ENCODE measurements at places on chromosomes 12 and 14.

DNA sequence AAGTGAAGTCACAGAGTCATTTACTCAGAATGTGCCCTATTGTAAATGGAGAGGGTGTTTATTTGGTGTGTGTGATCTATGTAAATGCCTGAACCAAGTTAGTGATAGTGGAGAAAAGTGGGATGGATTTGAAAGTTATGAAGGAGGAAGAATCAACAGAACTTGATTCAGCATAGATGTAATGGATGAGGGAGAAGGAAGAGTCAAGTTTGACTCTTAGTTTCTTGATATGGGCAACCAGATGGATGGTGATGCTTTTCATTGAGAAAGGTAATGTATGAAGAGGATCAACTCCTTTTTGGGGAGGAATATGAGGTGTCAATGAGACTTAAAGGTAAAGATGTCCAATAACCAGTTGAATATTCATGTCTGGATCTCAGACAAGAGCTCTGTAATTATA lies 6.7 kb upstream of the MON2 start:
- DNase-seq = no peak

DNA sequence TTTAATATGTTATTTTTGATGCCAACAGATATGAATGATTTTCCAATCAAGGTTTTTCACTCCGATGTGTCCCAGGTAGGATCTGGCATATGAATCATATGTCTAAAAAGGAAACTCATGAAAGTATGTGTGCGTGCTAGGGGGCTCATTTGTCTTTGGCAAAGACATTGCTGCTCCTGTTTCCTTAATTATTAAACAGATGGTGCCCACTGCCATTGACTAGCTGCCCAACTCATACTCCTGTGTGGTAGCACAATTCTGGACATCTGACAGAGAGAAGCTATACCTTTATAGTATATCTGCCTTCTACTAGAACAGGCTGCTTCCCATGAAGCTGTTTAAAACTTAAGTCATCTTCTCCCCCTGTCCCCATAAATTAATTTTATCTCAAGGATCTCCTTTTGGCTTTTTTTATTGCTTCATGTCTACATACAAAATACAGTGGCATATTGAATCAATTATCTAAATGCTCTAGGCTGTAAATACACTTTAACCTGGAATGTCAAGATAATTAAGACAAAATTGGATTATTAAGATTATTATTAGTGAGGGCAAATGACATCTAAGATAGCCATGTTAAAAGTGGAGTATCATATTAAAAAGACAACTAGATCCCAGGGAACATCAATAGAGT lies 1.4 kb upstream of the PDE3A start:
- DNase-seq = no peak

DNA sequence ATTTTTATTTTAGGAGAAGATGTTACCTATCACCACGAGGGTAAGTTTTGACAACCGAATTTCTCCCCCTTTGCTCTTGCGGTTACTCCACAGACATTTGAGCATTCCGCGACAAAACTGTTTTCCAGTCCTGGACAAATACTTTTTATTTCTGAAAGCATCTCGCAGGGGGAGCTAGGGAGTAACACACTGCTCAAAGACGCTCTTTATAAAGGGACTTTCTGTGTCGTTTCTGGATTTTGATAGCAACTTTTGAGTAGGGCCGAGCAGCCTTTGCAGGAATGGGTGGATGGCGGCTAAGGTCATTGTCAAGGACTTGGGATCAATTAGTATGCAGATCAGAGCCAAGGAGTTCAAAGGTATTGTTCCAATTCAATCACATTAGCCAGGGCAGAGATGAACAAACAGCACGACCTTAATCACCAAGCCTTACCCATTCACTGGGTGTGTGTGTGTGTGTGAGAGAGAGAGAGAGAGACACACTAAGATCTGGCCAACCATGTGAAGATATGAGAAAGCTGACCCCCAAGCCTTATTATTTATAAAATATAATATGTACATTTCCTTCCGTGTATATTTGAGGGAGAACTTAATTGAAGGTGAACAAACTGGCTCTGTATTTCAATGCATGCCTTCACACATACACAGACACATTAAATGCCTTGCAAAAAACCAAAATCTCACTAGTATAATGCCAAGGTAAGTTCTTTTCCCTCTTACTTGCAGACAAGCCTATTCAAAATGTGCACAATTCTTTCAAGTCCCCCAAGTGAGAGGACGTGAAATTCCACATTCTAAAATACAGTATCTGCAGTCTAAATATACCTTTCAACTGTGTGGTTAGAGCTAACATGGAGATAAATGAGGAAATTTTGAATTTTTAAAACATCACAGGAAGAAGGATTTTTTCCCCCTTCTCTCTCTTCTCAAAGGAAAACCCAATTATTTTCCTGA lies 613.8 kb downstream of the VRK1 start:
- DNase-seq = no peak

DNA sequence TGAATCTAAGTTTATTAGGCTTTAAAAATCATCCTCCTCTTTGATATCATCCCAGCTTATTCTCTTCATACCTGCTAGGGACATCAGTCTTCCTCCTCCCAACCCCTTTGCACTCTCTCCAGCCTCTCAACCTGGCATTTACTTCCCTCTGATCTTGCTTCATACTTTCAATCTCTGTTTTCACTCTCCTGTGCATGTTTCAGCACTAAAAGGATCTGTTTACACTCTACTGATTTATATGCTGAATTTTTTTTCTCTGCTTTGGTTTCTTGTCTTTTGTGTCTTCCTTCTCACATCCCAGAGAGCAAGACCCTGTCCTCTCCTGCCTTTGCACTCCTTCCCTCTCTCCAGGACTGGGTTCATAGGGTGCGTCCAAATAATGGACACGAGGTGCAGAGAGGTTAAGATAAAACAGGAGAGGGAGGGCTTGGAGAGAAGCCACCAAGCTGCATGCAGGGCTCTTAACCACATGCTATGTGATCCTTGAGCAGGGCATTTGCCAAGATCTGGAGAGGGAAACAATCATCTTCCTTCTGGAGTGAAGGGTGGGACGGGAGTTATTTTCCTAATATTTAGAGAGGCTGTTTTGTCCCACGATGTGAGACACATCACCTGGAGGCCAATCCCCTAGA lies 3.0 kb upstream of the CISTR start:
- DNase-seq = no peak

DNA sequence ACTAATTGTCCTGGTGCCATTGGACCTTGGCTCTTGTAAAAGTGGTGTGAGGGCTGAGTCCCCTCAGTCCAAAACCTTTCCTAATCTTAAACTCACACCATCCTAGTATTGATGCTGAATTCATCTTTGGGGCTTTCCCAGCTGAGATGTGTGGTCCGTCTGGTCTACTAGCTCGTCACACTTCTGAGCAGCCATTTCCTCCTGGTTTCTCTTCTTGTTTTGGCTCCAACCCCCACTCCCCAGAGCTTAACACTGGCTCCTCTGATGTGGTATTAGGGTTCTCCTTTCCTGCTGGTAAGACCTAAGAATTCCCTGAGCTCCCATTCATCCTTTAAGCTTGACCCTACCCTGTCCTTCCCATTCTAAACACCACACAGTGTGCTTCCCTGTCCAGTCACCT lies 900.6 kb downstream of the VRK1 start:
- peak; percentile 75 for DNase-seq

- DNase-seq = no peak
Observed at GRCh38 chr12:12892681-12893141, 1.3 kb downstream of the GPRC5A start.

DNA sequence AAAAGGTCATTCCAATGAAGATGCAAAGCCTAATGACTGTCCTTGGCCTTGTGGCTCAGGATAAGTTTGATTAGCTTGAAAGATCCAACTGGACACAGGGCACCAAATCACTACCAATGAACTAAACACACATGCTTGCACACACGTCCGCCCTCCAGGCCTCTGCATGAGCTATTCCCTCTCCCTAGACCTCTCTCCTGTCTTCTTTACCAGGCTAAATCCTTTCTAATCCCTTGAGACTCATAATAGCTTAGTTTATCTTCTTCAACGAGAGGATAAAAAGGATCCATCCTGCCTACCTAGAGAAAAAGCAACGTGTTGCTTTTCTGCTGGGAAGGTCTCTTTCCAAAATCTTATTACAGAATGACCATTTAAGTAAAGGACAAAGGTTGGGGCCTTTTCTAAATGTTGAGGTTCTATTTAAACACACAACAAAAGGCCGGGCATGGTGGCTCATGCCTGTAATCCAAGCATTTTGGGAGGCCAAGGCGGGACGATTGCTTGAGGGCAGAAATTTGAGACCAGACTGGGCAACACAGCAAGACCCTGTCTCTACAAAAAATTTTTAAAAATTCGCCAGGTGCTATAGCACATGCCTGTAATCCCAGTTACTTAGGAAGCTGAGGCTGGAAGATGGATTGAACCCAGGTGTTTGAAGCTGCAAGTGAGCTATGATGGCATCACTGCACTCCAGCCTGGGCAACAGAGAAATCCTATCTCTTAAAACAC lies 22.4 kb downstream of the PXN start:
- no peak for DNase-seq
